Thyroid gland (tissue), 4 donors: ENCODE measurements at places on chromosomes 6 and 20. TPM values are rescaled to one million over a fixed set of nuclear protein-coding genes. Genes with fewer than 3 reads are reported as not detected.
A peak's percentile ranks its signal among the peaks of the same experiment; 100 is the strongest.

Gene ECT2L
- total RNA-seq, result 0.11 TPM

GRCh38 chr6:1242446-1242845, 69.5 kb upstream of the FOXQ1 start:
- DNase-seq, result no peak

DNA sequence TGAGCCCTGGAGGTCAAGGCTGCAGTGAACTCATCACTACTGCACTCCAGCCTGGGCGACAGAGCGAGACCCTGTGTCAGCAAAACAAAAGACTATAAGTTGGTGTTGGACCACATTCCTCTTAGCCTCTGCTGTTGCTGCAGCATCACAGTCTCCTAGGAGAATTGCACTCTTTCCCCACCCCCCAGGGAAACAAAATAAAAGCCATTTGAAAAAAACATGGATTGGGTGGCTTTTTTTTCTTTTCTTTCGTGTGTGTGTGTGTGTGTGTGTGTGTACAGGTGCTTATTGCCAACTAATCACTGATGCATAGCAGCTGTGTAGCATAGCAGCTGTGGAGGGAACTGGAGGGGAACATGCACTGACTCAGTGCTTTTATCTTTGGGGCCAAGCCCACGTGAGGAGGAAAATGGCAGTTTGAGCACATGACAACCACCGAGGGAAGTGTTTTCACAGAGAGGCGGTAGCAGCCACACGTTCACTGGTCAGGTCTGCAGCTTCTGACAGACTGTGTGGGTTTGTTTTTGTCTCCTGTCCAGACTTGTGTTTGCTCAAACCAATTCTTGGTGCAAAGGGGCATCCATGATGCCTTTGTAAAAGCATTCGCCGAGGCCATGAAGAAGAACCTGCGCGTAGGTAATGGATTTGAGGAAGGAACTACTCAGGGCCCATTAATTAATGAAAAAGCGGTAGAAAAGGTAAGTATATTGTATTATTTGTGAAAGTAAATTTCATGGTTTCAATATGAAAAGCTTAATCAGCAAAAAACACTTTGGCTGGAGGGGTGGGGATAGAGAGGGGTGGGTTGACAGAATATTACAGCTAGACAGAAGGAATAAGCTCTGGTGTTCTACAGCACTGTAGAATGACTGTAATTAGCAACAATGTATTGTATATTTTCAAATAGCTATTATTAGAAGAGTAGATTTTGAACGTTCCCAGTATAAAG, 27.7 kb downstream of the ALDH5A1 start:
- peak; percentile 77 for DNase-seq

DNA sequence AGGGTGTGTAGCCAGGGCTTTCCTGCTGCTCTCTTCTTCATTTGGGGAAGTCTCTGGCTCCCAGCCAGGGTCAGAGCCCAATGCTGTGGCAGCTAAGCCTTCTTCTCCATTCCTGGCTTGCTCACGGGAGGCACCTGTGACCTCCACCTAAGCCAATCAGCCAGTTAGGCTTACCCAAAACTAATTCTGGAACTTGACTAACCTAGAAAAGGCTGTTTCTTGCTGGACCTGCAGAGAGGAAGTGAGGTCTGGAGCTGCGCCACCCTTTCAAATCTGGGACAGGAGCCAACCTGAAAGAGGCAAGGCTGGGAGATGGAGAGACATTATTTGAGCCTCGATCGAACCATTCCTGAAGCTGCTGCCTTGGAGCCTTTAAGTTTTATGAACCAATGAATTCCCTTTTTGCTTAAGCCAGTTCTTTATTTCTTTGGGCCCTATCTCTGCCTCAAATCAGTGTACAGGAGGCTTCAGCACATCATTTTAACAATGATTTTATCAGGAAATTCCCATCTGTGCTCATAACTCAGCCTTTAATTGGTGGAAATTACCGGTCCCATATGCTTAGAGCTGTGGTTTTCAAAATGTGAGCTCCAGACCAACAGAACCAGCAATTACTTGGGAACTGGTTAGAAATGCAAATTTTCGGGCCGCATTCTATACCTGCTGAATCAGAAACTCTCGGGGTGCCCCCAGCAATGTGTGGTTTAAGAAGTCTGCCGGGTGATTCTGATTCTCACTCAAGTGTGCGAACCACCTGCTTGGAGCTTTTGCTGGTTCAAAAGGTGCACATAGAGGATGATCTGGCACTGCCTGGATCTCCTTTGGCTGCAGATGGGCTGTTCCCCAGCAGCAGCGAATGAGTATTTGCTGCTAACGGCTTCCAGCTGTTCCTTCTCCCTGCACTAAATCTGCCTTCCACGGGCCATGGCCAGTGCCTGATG, 97.4 kb upstream of the RNF24 start:
- DNase-seq, result peak; percentile 55

Gene IPCEF1
- total RNA-seq, result 86.4 TPM

- no peak for DNase-seq
Observed at GRCh38 chr20:36091561-36092397, 62.8 kb upstream of the EPB41L1 start.

- no peak for DNase-seq
Observed at GRCh38 chr6:148935705-148936435, 189.0 kb downstream of the UST start.

Gene EPPIN
- 4.2 TPM for total RNA-seq

Gene ANGPT4
- total RNA-seq, result 3.2 TPM

Gene VIP
- 4.0 TPM for total RNA-seq

- DNase-seq, result peak; percentile 63
Observed at GRCh38 chr20:4038047-4038459, 22.7 kb upstream of the RNF24 start.
